ENCODE measurements at places on chromosomes 3 and 15.

- DNase-seq, result no peak
These were observed 74.1 kb downstream of the CMSS1 start for GRCh38 chr3:99891610-99892285.

- no peak for DNase-seq
These were observed 108.5 kb downstream of the ECT2 start for GRCh38 chr3:172859041-172859440.

GRCh38 chr3:188137051-188137450 is 16.9 kb upstream of the LPP start:
- DNase-seq, result no peak

DNA sequence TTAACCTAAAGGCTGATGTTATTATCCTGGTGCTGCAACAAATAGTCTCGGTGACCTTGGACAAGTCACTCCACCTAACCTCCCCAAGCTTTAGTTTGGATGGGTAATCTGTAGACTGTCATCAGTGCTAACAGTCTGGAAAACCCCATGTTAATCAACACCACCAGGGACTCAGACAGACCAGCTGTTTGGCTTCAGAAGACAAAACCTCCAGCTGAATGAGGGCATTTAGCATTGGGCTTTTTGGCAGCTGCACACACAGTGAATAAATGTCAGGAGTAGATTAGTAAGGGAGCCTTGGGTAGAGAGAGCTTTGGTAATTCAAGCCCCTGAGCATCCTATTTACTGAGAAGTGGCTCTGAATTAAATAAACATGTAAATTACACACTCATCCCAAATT is 24.9 kb upstream of the C3orf80 start:
- no peak for DNase-seq

DNA sequence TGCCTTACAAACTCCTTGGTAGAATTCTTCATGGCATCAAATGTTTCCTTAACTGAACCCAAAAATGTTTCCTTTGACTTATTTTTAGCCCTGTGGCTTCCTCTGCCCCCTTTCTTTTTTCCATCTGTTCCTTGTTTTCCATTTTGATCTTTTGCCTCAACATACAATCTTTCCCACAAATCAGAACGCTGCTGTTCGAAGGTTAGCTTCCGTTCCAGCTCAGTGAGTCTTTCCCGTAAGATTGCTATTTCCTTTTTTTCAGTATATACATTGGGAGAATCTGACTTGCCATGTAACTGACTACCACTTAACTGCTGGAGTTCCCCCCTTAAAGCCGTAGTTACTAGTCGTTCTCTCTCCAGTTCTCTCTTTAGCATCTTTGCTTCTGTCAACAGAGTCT is 41.2 kb downstream of the PIGB start:
- no peak for DNase-seq

GRCh38 chr3:175413926-175414325 is 554.8 kb downstream of the NAALADL2 start:
- DNase-seq, result no peak

DNA sequence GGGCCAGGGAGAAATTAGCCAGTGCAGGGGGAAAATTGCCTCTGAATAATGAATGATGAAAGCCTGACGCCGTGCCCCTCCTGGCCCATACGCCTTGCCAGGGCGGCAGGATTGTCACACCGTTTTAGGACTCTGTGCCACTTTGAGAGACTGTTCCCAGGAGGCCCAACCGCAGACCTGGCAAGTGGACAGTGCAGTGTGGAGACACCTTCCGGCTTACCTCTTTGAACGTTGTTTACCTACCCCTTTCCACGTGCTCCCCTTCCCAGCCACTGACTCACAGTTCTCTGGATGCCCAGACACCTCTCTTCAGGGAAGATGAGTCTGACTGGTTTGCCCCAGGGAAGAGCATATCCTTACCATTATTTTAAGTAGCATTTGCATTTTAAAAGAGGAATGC is 84.0 kb upstream of the PXYLP1 start:
- no peak for DNase-seq

DNA sequence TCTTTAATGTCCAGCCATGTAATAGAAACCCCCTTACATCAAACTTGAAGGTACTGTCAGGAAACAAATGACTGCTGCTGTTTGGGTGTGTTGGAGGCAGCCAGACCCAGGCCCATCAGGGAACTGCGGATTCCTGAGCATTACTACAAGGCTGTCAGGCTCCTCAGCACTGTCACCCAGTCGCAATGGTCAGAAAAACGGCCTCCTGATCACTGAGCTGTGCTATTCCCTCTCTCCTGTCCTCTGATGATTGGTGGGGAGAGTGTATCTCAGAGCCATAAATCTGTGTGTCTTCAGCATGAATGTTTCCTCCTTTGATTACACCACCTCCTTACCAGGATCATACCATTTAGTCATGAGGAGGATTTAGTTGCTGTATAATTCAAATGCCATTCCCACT is 135.2 kb upstream of the GADL1 start:
- DNase-seq, result no peak

- DNase-seq, result no peak
These were observed 43.6 kb downstream of the C3orf20 start for GRCh38 chr3:14718539-14718938.

DNA sequence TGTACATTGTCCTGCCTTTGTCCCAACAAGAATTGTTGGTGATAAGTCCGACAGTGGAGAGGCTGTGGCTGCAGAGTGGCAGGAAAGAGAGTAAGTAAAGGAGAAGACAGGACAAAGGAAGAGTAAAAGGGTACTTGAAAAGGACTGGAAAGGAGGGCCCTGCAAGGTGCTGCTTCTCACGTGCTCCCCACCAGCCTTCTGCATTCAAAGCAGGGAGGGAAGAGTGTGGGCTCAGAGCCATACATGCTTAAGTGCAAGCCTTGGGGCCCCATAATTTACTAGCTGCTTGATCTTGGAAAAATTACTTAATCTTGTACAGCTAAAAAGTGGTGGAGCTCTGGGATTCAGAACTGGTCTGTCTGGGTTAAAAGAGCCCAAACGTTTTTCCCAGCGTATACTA is 29.9 kb downstream of the MME start:
- DNase-seq, result no peak

DNA sequence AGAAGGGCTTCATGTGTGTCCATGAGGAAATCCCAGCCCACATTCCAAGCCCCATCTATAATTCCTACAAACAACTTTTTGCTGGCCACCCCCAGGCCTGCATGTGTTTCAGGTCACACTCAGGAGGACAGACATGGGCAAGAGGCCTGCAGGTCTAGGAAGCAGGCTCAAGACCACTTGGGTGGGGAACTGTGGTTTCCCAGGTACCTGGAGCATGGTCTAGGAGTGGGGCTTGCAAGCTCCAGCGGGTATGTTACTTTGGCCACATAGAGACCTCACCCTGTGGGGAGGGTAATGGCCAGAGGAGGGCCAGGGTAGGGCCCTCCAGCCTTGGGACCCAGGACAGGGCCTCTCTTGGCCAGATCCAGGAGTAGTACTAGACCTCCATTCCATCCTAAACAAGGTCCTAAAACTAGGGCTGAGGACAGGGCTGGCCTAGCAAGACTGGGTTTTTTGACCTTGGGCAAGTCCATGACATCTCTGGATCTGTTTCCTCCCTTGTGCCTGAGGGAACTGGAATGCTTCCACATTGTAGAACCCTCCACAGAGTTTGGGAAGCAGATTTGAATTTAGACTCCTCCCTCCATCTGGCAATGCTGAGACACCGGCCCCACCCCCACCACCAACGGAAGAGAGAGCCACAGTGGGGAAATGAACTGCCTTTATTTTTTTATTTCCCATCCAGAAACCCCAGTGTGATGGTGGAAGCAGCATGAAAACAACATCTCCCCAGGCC is 22.3 kb downstream of the EAF1 start:
- no peak for DNase-seq

GRCh38 chr3:190721330-190721729 is 141.2 kb downstream of the GMNC start:
- no peak for DNase-seq

DNA sequence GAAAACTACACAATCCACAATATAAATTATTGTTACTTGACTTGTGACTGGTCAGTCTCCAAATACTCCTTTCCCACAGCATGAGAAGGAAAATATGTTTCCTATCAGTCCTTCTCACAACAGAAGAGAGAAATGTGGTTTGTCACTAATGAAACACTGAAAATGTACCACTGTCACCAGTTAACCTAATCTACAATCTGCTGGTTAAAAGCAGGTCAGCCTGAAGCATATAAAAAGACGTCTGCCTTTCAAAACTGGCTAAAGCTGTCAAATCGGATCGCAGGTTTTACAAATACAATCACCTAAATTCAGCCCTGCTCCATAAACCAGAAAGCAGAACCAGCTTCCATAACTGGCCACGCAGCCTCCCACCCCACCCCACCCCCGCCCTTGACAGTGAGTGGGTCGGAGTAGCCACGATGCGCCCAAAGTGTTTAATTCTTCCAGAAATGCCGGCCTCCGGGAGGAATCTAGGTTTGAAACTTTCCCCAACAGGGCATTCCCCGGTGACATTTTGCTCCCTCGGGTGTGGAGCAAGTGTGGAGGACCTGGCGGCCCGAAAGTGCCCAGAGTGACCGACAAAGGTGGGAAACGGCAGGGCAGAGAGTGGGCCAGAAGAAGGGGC is 682 bp downstream of the ETFA start:
- DNase-seq, result no peak

DNA sequence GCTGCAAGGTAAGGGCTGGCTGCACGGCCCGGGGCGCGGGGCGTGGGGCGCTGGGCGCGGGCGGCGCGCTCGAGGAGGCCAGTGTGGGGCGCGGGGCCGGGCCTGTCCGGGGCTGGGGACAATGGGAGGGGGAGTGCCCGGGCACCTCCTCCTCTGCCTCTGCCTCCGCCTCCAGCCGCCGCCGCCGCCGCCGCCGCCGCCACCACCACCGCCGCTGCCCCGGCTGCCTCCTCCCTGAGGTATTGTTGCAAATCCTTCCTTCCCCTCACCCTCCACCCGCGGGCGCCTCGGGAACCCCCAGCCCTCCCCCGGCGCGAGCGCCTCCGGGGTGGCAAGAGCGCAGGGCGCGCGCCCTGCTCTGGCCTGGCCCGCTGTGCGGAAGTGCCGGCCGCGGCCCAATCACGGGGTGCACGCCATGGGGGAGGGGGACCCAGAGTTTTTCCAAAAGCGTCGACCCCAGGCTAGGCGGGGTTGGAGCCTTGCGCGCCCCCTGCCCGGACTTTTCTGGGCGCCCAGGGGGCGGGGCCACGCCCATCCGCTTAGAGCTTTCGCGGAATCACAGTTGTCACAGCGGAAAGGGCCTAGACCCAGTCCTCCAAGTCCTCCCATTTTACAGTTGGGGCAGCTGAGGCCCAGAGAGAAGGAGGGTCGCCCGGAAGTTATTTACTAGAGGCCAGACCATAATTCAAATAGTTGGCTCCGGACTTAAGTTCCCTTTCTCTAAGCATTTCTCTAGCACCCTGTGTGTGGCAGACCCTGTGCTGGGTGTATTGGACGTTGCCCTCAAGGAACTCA is at the start of gene LPP:
Gene LPP (plus strand): TSS at position 144 of the 795 bp plus-strand sequence. CDS start 251,964 bp downstream, outside the sequence.
- DNase-seq, result peak; percentile 33

DNA sequence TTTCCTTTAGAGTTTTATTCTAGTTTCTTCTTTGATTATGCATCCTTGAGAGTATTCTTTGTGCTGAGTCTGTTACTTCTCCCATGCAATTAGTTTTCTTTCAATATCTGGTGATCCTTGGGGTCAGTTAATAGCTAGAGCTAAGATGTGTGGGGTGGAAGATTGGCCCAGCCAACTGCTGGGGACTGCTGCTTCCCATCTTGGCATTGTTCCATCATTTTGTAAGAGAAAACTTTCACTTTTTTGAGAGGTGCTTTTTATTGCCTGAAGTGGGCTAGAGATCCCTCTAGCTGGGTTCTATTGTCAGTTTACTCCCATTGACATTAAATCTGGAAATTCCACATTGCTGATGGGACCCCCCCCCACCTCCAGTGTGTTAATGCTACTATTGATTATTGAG is 15.4 kb downstream of the BCL2L10 start:
- DNase-seq, result no peak

DNA sequence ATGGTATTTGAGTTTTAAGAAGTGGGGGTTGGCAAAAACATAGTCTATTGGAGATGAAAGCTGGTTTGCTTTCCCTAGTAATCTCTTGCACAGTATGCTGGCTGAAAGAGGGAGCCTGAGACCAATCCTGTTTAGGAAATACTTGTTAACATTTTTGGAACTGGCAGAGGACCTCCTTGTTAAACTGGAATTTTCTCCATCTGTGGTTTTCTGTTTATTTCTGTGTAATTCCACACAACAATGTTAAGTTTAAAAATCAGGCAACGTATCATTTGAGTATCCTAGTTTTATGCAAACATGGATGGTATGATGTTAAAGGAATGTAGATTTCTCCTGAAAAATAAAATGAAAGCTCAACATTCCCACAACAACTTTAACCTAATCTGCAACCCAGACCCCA is 536.0 kb upstream of the TBL1XR1 start:
- DNase-seq, result no peak

DNA sequence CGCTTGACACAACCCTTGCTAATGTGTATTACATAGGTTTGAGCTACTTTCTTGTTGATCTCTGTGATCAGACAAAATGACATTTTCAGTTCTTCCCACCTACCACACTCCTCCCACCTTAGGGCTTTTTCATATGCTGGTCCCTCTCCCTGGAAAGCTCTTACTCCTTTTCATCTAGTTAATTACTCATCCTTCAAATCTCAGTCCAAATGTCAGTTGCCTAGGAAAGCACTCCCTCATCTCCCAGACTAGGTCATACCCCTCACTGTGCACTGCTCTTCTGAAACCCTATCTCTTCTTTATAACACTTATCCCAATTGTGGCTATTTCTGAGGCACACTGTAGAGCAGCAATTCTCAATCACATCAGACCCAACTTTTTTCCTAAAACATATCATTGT is 7.3 kb downstream of the ZNF106 start:
- DNase-seq, result no peak

GRCh38 chr15:101318147-101318819 is 23.2 kb upstream of the SNRPA1 start:
- DNase-seq, result no peak

GRCh38 chr15:93428150-93428549 is 339.1 kb upstream of the RGMA start:
- no peak for DNase-seq

GRCh38 chr3:168977716-168978374 is 685.7 kb downstream of the MECOM start:
- DNase-seq, result no peak

GRCh38 chr3:149091983-149092382 is 5.7 kb upstream of the HLTF start:
- no peak for DNase-seq

DNA sequence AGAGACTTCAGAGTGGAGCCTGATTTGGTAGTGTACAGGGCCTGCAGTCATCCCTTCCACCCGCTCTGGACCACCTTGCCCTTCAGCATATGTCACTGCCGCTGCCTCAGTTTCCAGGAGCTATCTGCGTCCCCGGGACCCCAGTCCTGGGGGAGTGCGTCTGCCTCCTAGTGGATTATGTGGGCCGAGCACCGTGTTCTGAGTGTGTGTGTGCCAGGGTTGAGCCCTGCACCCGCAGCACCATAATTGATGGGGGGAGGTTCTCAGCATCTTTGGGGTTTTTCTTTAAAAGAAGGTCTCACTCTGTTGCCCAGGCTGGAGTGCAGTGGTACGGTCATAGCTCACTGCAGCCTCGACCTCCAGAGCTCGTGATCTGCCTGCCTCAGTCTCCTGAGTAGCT is 33.6 kb downstream of the CD276 start:
- no peak for DNase-seq

Measured in GM04503 (cell line).